ENCODE measurements at places on chromosomes 5 and 9. TPM values are rescaled to one million over a fixed set of nuclear protein-coding genes. Genes with fewer than 3 reads are reported as not detected.

Gene PCDHGA7
- total RNA-seq = 0.12 TPM

Gene HACD4
- total RNA-seq = 1.8 TPM

DNA sequence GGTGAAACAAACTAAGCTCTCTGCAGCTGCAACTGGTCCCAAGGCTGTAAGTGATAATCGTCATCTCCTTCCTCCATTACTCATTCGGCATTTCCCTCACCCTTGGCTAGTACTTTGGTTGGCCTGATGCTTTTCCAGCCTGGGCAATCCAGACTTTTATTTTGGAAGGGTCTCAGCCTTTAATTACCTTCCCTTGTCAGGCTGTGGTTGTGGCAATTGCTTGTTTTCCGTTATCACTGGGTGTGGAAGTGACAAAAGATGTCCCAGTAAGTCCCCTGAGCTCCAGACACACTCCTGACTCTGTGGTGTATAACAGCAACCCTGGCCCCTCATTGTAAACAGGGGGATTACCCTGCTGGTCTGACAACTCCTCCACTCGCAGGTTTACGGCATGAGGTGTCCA lies 6.3 kb upstream of the FAF2 start:
- peaks cover 8% of the 10 kb centered on the region for H3K4me1 ChIP-seq
- H3K36me3 ChIP-seq = no peaks in the 10 kb centered on the region
- DNase-seq = no peak
- H3K27me3 ChIP-seq = peaks cover 6% of the 10 kb centered on the region
- H3K4me3 ChIP-seq = no peak overlapping the region
- H3K27ac ChIP-seq = no peak overlapping the region

GRCh38 chr5:67617051-67617450 lies 420.5 kb upstream of the CD180 start:
- no peaks in the 10 kb centered on the region for H3K36me3 ChIP-seq
- no peaks in the 10 kb centered on the region for H3K4me1 ChIP-seq
- DNase-seq = no peak
- H3K27me3 ChIP-seq = no peaks in the 10 kb centered on the region
- no peak overlapping the region for H3K4me3 ChIP-seq
- H3K27ac ChIP-seq = no peak overlapping the region

- peaks cover 22% of the 10 kb centered on the region for H3K4me1 ChIP-seq
- no peak overlapping the region for H3K4me3 ChIP-seq
- H3K27ac ChIP-seq = no peak overlapping the region
- H3K36me3 ChIP-seq = no peaks in the 10 kb centered on the region
- H3K27me3 ChIP-seq = no peaks in the 10 kb centered on the region
- DNase-seq = peak; percentile 31
Observed at GRCh38 chr9:133691626-133692363, 46.4 kb downstream of the SARDH start.

GRCh38 chr9:73426269-73426668 lies 274.6 kb downstream of the ANXA1 start:
- no peaks in the 10 kb centered on the region for H3K4me1 ChIP-seq
- no peak overlapping the region for H3K4me3 ChIP-seq
- no peak for DNase-seq
- no peak overlapping the region for H3K27ac ChIP-seq
- no peaks in the 10 kb centered on the region for H3K27me3 ChIP-seq

DNA sequence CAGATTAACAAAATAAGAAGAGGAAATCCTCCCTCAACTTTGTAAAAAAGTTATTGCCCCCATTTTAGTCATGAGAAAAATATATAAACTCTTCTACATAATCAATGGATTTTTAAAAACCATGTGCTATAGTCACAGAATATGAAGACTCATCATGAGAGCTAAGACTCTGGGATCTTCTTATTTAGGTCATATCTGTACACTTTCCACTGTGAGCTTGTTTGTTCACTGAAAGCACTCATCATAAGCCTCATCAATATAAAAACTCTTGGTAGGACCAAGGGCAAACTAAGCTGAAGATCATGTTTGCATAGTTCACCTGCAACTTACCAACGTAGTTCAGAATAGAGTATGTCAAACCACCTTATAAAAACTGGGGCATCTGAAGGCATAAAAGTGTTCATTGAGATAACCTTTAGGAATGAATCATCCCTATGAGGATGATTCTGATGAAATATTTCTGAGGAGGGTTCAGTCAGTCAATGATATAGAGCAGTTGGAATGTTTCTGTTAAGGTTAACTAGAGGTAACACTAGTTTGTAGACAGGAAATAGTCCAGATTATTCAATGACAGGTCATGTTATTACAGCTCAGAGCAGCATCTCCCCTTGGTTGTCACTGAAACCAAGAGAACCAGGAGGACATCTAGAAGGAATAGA lies 289.9 kb upstream of the SMC2 start:
- no peak for DNase-seq
- peaks cover 7% of the 10 kb centered on the region for H3K27me3 ChIP-seq
- H3K4me1 ChIP-seq = no peaks in the 10 kb centered on the region
- H3K36me3 ChIP-seq = no peaks in the 10 kb centered on the region
- no peak overlapping the region for H3K4me3 ChIP-seq

- no peaks in the 10 kb centered on the region for H3K27me3 ChIP-seq
- H3K4me3 ChIP-seq = peak overlapping the region; percentile 37
- H3K4me1 ChIP-seq = peaks cover 72% of the 10 kb centered on the region
Observed at GRCh38 chr9:125524583-125525355, 182.2 kb downstream of the MAPKAP1 start.

DNA sequence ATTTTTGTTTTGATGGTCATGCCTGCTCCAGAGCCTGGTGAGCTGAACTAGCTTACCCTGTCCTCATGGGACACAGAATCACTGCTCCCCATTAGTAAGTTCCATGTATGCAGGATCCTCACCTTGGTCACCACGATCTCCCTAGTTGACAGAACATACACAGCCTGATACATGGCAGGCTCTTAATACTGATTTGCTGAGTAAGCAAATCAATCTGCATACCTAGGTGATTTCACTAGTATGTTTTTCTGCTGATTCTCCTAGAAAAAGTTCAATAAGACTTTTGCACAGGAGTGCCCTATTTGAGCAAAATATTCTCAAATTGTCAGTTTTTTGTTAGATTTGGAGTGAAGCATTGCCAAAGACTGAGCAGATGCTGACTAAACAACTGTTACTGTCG lies 113.7 kb downstream of the ACER2 start:
- peaks cover under 1% of the 10 kb centered on the region for H3K4me1 ChIP-seq
- no peak overlapping the region for H3K4me3 ChIP-seq
- no peak overlapping the region for H3K27ac ChIP-seq
